Stimulated activated naive CD4-positive, alpha-beta T cell (primary cell): ENCODE measurements at places on chromosomes 6 and 20.
A peak's percentile ranks its signal among the peaks of the same experiment; 100 is the strongest.

- DNase-seq, result peak; percentile 19
Observed at GRCh38 chr6:111715321-111715720, 109.6 kb upstream of the TRAF3IP2 start.

GRCh38 chr6:106886922-106887797, 87.4 kb downstream of the CD24 start:
- DNase-seq, result no peak

- DNase-seq, result no peak
Observed at GRCh38 chr6:67854098-67854497, 781.0 kb upstream of the ADGRB3 start.

DNA sequence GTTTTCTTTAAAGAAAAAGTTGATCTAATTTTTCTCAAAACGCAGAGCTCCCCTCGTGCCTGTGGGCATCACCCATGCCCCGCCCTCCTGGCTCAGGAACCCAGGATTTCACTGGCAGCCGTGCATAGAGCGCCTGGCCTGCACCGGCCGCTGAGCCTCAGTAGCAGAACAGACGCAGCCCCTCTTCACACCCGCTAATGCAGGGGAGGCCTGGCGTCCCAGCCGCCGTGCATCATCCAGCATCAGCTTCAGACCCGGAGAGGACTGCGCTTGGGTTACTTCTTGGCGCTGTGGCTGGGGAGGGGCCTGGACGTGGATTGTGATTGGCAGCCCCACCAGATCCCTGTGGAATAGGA, 18.1 kb downstream of the RBM38 start:
- no peak for DNase-seq

- DNase-seq, result no peak
Observed at GRCh38 chr6:116287689-116288282, 8.1 kb upstream of the TSPYL1 start.

DNA sequence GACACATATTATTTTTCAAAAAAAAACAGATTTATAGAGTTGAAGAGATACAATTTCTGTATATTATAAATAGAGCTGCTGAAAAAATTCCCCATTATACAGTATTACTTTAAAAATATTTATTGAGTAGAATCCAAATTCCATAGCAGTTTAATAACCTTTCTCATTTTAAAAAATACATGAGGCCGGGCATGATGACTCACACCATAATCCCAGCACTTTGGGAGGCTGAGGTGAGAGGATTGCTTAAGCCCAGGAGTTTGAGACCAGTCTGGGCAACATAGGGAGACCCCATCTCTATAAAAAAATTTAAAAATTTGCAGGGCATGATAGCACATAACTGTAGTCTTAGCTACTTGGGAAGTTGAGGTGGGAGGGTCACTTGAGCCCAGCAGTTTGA, 13.0 kb downstream of the ATRN start:
- no peak for DNase-seq

DNA sequence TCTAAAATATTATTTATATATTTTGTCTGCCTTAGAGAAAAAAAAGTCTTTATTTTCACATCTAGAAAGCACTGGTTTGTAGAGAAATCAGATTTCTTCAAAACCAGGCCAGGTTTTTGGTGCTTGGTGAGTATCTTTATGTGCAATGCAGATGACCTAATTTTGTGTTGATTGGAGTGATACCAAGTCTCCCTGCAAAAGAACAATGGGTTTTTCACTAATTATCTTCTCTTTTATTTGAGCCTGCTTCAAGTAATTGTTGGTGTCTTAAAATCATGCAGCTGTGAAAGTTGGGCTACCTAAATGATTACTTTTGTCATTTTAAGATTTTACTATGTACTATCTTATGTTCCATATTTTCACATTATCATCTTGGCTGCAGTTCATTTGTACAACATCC, 874.7 kb downstream of the TFAP2A start:
- no peak for DNase-seq

DNA sequence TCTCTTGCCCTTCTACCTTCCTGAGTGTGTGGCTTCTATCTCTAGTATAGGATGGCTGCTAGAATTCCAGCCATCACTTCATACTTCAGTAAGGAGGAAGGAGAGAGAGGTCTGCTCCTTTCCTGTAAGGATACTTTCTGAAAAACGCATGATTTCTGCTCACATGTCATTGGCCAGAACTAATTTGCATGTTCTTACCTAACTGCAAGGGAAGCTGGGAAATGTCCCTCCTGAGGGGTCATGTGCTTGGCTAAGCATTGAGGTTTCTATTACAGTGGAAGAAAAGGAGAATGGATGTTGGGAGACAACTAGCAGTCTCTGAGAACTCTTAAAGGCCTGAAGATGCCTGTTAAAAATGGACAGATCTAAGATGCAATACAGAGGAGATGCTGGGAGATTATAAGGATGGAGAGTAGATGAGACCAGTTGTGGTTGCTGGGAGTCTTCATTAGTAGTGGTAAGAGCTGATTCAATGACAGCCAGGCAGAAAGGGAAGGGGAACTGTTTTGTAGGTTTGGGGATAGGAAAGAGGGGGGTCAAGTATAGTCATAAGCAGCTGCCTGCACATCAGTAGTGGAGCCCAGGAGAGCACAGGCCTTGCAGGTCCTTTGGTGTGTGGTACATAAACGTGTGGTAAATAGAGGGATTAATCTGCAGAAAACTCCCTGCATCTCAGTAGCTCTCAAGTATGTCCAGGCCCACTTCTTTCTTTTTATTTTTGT, 20.2 kb downstream of the CDS2 start:
- no peak for DNase-seq

GRCh38 chr6:137767911-137768690, 99.0 kb upstream of the TNFAIP3 start:
- DNase-seq, result peak; percentile 49

DNA sequence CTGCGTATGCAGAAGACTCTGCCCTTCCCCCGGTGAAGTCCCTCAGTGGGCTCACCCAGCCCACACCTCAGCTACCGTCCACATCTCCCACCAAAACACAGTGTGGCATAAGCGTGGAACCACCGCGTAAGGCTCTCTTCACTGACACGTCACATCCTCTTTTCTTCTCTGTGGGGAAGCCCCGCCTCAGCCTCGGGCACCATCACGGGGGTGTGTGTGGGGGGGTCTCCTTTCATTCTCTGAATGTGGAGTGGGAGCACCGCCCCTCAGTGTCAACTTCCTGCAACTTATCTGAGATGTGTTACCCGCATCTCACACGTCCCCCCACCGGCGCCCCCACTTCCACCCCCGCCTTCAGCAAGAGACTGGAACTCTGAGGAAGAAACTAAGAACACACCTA, 388.4 kb upstream of the JARID2 start:
- DNase-seq, result peak; percentile 77

DNA sequence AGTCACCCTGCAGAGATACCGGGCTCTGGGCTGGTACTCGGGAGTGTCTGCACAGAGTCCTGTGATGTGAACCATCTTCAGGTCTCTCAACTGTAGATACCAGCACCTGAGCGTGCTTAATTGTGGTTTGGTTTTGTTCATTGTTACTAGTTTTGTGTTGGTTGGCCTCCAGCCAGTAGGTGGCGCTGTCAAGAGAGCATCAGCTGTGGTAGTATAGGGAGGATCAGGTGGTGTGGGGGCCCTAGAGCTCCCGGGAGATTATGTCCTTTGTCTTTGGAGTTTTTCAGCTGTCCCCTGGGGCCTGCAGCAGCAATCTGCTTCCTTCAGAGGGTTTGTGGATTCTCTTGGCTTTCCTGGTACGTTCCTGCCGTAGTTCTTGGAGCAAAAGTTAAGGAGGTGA, 67.9 kb downstream of the CDYL start:
- DNase-seq, result no peak

DNA sequence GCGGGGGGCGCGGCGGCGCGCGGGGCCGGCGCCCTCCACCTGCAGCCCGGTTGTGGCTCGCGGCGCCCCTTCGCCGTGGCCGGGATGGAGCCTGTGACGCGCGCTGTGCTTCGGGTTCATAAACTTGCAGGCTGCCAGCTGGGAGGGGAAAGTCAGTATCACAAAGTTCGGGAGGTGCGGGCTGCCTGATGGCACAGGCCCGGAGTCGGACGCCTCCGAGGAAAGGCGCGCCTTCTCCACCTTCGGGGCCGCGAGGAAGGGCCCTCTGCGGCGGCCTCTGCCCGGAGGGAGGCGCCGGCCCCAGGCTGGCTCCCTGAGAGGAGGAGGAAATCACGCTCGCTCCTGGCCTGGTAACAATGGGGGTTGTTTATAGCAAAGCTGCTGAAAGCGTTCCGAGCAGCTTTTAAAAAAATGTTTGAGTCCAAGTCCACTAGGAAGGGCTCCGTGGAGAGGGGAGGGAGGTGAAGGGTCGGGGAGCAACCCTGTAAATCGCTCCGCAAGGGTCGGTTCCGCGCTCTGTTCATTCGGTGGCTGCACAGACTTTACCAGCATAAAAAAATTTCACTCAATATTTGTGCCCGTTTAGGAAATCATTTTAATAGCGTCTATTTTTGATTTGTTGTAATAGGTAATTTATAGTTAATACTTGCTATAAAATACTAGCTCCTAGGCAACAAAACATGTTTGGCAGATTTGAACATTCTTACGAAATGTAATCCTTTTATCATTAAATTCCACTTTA, 1.0 kb downstream of the AFDN start:
- no peak for DNase-seq

- no peak for DNase-seq
Observed at GRCh38 chr6:85684809-85685171, 42.1 kb upstream of the SYNCRIP start.

DNA sequence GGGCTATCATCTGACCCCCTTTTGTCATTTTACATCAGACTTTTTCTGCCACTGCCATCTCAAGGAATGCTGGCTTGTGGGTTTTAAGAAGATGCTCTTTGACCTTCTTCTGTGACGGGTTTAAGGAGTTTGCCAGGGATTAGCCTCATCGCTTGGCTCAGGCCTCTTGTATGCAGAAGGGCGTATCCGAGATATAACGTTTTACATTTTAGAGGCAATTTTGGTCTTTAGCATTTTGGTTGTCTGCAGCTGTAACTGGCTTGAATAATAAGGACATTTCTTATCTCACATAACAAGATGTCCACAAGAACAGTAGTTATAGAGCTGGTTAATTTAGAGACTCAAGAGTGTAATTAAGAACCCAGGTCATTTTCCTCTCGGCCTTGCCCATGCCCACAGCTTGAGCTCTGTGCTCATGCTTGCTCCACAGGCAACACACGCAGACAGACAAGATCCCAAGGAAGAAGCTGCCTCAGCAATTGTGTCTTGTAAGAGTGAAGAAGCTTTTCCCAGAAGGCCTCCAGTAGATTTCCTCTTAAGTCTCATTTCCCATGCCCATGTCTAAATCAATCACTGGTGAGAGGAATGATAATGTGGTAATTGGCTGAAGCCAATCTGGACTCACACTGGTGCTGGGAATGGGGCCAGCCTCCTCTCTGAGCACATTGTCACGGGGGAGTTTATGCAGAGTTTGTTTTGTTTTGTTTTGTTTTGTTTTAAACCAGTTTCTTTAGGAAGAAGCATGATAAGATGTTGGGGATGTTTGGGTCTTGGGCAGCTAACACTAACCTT, 36.8 kb downstream of the PTCHD4 start:
- DNase-seq, result no peak

DNA sequence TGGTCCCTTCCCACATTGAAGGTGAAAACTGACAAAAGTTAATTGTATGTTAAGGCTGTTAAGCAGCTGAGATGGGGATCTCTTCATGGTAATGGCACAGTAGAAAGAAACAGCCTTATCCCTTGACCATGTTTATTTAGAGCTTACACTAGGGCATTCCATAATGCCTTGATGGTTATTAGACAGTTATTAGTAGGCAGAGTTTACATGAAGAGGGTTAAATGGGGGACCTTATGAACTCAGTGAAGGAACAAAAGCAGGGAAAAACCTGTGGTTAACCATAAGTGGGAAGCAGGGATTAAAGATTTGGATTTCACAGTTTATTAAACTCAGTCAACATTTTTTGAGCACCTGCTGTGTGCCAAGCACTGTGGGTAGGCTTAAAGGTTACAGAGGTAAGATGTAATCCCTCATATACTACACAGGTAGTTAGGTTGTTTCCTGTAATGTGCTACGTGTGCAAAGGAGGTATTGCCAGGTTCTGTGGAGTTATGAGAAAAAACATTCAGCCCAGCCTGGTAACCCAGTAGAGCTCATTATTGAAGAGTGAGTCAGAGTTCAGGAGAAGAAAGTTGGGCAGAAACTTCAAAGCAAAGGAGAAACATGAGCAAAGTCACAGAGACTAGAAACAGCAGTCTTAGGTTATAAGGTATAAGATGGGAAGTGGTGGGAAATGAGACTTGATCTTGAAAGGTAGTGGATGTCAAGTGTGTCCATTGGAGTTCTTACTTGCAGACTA, 32.3 kb upstream of the GNRH2 start:
- DNase-seq, result no peak

DNA sequence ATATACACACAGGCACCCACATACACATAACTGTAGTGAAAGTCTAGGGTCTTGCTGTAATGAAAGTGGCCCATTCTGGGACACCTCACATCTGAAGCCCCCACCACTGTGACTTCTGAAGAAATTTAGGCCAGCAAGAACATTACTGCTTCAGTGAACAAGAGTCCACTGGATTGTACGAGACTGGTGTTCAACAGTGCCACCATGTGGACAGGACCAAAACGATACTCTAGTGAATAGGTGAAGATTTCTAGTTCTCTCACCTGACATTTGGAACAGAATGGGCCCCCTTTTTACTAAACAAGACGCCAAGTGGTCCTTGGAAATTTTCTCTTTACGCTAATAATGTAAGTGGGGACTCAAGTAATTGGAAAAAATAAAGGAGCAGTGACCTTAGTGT, 156.9 kb downstream of the MAFB start:
- no peak for DNase-seq

DNA sequence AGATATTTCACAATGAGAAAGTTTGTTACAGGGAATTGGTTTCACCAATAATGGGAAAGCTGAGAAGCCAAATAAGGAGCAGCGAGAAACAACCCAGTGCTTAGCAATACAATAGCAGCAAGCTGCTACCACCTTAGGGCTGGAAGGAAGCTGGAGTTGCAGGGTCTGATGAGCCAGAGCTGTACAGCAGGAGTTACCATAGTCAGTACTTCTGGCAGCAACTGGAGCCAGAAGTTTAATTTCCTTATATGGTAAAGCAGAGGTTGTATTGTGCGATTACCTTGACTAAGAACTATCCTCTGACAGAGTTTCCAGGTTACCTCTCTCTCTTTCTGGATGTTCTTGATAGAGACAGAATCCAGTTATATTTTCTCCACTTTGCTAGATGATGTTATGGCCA, 137.1 kb upstream of the OLIG3 start:
- no peak for DNase-seq

DNA sequence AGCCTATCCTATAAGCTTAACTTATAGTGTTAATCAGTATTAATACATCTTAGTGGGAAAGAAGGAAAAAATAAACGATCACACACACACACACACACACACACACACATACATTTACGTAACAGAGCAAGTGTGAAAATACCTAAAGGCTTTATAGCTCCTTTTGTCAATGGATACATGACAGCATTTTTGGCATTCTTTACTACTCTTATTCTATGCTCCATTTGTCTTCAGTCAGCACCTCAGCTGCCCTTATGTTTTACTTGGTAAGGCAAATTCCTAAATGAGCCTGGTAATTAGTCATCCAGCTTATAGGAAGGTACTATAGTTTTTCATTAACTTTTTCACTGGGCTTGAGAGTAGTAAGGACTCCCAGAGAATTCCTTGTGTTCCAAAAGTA, 25.1 kb upstream of the SLC17A3 start:
- DNase-seq, result no peak
